ENCODE measurements at places on chromosomes 16 and 17.

DNA sequence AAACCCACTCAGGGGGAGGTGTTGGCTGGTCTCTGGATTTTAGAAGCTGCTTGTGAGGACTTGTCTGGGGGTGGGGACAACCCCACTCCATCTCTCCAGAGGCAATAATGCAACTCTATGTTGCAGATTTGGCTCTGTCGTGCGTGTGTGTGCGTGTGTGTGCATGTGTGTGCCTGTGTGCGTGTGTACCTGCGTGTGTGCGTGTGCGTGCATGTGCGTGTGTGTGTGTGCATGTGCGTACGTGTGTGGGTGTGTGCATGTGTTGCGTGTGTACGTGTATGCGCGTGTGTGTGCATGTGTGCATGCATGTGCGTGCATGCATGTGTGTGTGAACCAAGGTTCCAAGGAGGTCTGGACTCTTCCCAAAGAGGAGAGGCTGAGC lies 120.4 kb upstream of the LHX1 start:
- no peak for DNase-seq

GRCh38 chr16:15807603-15808009 lies 49.2 kb downstream of the MYH11 start:
- DNase-seq, result no peak

GRCh38 chr16:11217651-11218603 lies 38.1 kb downstream of the SOCS1 start:
- DNase-seq, result no peak

DNA sequence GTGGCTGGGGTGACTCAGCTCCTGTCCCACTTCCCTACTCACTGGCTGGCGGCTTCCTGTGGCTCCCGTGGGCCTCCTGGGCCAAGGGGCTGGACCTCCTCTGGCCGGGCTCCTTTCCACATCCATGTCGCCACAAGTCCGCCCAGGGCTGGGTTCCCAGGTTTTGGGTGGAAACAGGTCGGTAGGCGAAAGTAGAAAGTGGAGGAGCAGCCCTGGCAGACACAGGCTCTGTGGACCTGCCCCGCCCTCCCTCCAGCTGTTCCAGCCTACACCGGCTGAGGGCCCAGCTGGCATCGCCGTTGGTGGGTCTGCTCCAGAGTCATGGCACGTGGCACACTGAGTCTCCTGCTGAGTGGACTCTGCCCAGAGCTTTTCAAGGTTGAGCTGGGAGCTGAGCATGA lies 28.7 kb downstream of the GSE1 start:
- no peak for DNase-seq

DNA sequence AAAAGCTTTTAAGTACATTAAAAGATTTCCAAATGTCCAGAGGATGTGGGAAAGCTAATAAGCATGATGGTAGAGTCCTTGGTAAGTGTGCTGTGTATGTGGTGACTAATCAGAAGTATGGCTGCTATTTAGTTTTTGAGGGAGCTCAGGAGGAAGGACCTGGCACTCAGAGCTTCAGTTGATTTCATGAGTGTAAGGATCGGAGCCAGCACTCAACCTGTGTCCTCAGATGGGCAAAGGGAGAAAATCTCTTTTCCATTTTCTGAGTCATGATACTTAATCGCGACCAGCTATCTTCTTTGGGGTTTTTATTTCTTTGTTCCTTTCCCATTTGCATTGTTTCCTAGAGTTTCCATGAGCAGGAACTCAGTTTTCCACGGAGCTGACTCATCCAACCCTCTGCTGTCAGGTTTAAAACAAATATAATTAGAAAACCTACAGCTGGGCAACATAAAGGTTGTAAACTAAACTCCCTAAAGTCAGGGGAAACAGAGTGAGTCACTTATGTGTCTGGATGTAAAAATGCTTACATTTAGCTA lies 125.4 kb downstream of the MAP2K6 start:
- no peak for DNase-seq

GRCh38 chr16:75264457-75264998 lies 13.1 kb upstream of the BCAR1 start:
- DNase-seq, result no peak

DNA sequence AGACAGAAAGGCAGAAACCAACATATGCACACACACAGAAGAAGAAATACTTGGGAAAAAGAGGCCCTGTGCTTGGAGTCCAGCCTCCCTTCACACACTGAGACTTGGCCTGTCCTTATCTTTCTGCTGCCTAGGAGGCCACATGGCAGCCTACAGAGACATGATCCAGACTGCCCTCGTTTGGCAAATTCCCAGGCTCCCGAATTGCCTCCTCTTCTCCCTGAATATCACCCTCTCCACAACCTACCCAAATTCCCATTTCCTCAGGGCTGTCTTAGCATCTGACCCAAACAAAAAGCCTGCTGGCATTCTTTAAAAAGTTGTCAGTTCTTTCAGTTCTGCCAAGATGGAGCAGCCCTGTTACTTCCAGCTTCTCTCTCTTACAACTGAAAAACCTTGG lies 59.8 kb downstream of the DNAH17 start:
- DNase-seq, result no peak

GRCh38 chr17:65197201-65197600 lies 60.0 kb downstream of the RGS9 start:
- no peak for DNase-seq

DNA sequence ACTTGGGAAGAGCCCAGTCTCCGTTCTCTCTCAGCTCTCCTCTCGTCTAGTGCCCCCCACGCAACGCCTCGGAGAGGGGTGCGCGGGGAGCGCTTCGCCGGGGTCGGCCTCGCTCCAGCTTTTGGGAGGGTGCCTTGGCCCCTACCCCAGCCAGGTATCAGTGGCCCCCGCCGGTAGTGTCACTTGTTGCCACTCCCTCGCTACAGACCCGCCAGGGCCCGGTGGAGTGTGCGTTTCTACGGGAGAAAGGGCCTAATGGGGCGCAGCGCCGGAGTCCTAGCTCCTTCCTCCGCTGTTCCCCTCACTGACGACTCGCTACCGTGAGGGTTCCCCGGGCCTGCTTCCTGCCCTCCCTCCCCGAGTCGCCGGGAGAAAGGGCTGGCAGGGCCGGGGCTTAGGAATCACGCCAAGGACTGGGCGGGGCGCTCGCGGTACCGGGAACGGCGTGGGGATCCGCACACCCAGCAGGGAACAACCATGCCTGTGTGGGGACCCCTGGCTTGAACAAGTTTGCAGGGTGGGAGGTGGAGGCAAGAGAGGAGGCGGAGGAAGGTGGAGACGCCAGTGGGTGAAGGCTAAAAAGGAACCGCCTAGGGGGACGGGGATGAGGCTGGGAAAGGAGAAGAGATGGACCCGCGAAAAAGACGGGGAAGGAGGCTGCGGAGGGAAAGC lies 997 bp upstream of the CDH11 start:
- DNase-seq, result no peak

GRCh38 chr16:30995927-30996323 lies 10.9 kb downstream of the HSD3B7 start:
- no peak for DNase-seq

DNA sequence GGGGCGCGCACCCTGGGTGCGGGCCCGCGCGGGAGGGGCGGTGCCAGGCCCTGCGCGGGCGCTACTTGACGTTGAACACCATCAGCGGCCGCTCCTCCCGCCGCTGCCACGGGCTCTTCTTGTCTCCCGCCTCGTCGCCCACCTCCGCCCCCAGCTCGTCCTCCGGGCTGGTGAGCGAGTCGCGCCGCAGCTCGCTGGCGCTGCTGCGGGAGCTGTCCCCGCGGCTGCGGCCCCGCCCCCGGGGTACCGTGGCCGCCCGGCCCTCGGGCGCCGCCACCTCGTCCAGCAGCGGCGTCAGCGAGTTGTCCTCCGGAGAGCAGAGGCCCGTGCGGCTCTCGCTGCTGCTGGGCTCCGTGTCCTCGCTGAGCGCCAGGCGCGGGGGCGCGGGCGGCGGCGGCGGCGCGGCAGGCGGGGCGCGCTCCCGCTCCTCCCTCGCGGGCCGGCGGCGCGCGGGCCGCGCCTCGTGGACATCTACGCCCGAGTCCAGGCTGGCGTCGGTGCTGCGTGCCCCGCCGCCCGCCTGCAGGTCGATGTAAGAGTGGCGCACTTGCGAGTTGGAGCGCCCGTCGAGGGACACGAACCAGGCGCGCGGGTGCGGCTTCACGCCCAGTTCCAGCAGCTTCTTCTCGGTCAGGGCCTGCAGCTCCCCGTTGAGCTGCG lies 8.7 kb downstream of the GRN start:
- DNase-seq, result no peak

DNA sequence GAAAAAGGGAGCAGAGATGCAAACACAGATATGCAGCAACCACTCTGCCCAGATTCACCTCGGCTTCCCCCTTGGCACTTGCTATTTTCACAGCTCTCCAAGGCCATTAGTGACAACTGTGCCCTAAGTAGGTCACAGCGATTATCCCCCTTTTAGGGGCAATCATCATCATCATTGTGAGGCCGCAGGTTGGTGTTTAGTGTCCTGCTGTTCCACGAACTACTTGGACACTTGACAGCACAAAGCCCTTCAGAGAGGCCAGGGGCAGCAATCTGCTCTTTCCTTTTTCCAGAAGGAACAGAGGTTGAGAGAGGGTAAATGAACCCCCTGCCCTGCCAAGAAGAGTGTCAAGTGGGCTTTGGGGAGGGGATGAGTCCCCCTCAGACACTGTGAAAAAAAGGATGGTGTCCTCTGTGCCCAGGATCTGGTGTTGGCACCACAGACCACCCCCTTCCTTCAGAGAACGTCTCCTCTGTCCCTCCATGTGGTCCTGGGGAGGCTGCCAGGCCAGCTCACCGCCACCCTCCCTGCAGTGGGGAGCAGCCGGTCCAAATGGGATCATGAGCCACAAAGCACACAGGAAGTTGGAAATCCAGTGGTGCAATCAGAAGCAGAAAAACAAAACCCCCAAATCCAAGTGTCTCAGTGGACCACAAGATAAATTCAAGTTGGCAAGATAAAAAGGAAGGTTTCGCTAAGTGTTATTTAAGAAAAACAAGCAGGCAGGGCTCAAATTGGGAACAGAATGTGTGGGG lies 78.4 kb upstream of the MED9 start:
- DNase-seq, result no peak

- DNase-seq, result no peak
Measured at GRCh38 chr17:11644265-11645212, 46.3 kb downstream of the DNAH9 start.

GRCh38 chr17:33837281-33837680 lies 417.8 kb upstream of the CCL2 start:
- no peak for DNase-seq

DNA sequence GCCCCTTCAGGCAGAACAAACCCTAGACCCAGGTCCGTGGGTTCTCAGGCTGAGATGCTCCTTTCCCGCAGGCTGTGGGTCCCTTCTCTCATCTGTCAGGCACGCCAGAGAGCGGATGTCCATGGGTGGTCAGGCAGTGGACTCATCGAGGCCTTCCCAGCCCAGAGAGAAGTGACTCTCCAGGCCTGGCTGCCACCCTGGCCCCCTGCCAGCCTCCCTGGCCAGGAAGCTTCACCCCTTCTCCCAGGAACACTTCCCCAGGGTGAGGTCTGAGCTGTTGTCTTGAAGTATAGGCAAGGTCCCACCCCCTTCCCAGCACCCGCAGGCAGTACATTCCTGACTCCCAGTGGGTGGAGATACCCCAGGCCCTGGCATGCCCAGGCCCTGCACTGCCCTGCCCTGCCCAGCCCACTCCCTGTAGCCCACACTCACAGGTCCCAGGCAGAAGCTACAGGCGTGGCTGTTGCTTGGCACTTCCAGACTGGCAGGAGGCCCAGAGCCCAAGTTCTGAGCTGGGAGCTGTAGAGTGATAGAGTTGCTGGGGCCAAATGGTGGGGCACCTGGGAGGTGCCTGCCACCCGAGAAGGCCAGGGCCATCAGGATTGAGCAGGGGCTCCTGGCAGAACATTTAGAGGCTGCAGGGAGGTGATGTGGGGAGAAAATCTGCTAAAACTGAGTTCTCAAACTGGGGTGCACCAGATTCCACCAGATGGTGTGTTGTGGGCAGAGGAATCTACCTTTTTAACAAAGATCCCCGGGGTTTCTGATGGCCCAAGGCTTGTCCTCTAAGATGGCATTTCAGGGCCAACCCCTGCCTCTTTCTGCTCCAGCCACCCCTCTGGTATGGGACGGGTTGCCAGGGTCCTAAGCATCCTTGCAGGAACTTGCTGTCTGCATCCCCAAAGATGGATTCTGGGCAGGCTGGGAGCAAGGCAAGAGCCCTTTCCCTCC lies 6.7 kb downstream of the ITGA3 start:
- no peak for DNase-seq

- DNase-seq, result no peak
Measured at GRCh38 chr16:87135246-87136030, 181.8 kb downstream of the C16orf95 start.

- DNase-seq, result no peak
Measured at GRCh38 chr16:30700491-30700890, 1.5 kb downstream of the SRCAP start.

- DNase-seq, result peak; percentile 79
Measured at GRCh38 chr17:58351831-58352595, at the start of gene SUPT4H1. SUPT4H1 (minus strand) TSS chr17:58352201; CDS start chr17:58352135, 66 bp downstream.

- DNase-seq, result no peak
Measured at GRCh38 chr16:83713597-83713996, 94.2 kb upstream of the HSBP1 start.
